ENCODE measurements at places on chromosomes 7 and 10. TPM values are rescaled to one million over a fixed set of nuclear protein-coding genes. Genes with fewer than 3 reads are reported as not detected.

- peak; percentile 54 for DNase-seq
Observed at GRCh38 chr10:22599048-22599561, 115.3 kb downstream of the PIP4K2A start.

- no peak for DNase-seq
Observed at GRCh38 chr10:123677556-123677955, 11.4 kb downstream of the GPR26 start.

DNA sequence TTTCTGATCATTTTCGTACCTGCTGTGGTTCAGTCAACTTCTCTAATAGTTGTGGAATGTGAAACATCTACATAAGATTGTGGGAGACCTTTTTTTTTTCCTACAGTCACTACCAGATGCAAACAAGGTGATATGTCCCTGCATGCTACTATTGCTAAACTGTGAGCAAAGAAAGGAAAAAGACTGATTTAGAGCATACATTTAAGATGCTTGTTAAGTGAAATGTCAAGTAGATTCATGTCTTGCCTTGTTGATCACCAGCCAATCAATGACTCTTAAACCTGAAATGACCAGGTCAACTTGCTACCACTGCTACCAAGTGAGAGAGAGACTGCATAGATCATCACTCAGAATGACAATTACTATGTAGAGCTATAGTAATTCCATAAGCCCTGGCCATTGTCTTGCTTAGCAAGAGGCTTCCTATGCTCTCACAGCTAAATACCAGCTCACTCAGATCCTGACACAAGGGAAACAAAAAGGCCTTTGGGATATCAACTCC lies 84.3 kb upstream of the SKAP2 start:
- no peak for DNase-seq

Gene KRIT1
- 38.1 TPM for total RNA-seq

DNA sequence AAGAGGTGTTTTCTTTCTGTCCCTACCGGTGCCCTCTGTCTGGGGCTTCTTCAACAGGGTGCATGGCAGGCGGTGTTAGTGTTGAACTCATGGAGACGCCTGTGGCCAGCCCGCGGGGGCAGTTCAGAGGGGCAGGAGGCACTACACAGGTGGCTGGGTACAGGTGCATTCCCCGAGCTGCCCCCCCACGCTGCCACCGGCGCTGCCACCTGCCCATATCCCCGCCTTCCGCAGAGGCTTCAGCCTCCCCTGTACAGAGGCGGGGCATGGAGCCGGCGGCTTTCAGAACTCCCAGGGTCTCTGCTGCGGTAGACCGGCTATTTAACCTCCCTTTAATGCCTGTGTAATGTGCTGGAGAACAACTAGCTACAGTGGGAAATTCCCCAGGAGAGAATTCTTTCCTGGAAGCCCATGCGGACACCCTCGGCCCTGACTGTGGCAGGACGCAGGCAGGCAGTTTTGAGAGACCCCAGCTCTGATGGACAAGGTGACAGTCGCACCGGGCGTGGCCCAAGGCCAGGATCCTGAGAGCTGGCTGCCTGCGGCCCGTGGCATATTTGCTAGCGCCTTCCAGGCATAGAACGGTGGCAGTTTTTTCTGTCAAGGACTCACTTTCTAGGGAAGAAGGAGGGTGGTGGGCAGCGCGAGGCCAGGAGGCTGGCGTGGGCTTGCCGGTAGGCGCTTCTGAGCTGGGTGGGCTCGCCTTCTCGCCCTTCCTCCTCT lies 53.7 kb upstream of the ZNF32 start:
- DNase-seq, result no peak

Gene CPED1
- 23.8 TPM for total RNA-seq

DNA sequence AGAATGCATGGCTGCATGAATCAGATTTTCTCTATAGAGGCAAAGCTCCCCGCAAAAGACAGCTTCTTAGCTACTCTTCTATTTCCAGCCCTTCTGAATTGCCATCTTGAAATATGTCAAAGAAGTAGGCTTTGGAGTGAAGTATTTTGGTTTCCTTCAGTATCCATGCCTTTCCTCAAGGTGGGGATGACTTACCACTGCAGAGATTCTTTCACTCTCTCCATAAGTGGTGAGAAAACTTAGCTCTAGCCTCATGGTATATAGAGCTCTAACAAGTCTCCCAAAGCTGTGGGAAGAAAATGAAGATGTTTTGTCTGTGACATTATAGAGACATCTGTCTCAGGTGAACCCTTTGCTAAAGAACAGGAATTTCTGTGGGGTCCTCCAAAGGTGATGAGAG lies 89.6 kb upstream of the ITGB1 start:
- no peak for DNase-seq

Gene ADAMTS14
- 0.45 TPM for total RNA-seq

DNA sequence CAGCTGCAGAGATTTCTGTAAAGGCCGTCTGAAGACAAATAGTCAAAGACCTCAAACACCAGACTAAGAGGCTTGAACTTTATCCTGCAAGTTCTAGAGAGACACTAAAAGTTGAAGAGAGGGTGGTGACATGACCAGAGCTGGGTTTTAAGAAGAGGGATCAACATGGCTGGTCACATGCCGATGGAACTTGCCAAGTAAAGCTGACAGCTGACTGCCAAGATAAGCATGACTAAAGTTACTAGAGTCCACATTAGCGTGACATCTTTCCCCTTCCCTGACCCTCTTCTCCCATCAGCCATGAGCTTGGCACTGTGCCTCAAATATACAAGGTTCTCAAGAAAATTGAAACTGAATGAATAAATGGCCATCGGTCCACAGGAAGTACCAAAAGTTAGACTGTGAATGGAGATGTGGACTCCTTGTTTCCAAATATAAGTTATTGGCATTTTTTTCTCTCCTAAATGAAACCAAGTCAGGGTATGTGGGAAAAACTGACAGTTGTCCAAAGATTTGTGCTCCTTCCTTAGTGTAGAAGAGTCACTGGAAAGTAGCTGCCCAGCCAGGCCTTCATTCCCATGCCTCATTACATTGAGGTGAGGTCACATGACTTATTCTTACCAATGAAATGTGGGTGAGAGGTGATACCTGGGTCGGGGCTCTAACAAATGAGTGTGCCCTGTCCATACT lies 24.5 kb downstream of the XPNPEP1 start:
- no peak for DNase-seq

Gene EVX1
- not detected for total RNA-seq

GRCh38 chr10:104311184-104311720 lies 27.0 kb downstream of the ITPRIP start:
- no peak for DNase-seq

GRCh38 chr10:66773472-66773817 lies 152.4 kb upstream of the LRRTM3 start:
- DNase-seq, result no peak

- DNase-seq, result no peak
Observed at GRCh38 chr7:3055626-3056025, 12.0 kb upstream of the CARD11 start.

DNA sequence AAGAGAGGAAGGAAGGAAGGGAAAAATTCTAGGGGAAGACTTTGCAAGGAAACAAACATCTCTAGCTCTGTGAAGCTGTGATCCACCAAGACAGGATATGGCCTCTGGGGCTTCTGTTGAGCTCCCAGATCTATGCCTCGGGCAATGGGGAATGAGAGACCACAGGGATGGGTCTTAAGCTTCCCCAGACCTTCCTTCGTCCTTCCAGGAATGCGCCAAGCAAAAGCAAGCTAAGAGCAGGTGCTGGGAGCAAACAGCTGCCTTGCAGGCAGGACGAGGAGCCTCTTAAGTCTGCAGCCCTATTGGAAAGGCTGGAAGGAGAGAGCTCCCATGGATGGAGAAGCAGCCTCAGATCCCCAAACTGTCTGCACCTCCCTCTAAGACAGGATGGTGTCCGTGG lies 21.9 kb upstream of the ELN start:
- no peak for DNase-seq

- DNase-seq, result no peak
Observed at GRCh38 chr10:107914450-107915214, 750.1 kb upstream of the SORCS1 start.

DNA sequence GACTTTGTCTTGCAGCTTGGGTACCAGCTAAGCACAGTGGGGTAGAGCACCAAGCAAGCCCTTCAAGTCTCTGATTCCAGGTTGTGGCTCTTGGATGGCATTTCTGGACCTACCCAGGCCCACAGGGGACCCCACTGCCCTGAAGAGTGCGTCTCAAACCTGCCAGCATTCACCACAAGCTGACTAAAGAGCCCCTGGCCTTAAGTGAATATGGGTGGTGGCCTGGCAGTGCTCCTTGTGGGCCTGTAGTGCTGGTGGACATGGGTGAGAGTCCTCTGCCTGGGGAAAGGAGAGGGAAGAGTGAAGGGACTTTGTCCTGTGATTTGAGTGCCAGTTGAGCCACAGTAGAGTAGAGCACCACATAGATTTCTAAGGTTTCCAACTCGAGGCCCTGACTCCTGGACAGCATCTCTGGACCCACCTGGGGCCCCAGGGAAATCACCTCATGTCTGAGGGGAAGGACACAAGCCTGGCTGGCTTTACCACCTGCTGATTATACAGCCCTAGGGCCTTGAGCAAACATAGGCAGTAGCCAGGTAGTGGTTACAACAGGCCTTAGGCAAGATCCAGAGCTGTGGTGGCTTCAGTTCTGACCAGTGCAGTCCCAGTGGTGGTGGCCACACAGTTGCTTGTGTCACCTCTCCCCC lies 23.7 kb downstream of the GSDME start:
- DNase-seq, result no peak

- DNase-seq, result no peak
Observed at GRCh38 chr10:29588629-29589421, 45.9 kb downstream of the SVIL start.

DNA sequence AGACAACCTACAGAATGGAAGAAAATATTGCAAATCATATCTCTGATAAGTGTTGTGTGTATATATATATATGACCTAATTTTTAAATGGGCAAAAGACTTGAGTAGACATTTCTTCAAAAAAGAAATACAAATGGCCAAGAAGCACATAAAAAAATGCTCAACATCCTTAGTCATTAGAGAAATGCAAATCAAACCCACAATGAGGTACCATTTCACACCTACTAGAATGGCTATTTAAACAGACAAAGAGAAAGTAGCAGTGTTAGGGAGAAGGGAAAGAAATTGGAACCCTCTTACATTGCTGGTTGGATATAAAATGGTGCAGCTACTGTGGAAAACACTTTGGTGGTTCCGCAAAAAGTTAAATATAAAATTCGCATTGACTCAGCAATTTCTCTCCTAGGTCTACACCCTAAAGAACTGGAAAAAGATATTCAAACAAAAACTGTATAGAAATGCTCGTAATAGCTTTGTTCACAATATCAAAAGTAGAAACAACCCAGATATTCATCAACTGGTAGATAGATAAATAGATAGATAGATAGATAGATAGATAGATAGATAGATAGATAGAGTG lies 16.3 kb downstream of the ACSL5 start:
- no peak for DNase-seq

GRCh38 chr10:123807444-123808035 lies 84.1 kb downstream of the CPXM2 start:
- DNase-seq, result no peak

- DNase-seq, result no peak
Observed at GRCh38 chr10:8043569-8044306, 10.8 kb upstream of the GATA3 start.

DNA sequence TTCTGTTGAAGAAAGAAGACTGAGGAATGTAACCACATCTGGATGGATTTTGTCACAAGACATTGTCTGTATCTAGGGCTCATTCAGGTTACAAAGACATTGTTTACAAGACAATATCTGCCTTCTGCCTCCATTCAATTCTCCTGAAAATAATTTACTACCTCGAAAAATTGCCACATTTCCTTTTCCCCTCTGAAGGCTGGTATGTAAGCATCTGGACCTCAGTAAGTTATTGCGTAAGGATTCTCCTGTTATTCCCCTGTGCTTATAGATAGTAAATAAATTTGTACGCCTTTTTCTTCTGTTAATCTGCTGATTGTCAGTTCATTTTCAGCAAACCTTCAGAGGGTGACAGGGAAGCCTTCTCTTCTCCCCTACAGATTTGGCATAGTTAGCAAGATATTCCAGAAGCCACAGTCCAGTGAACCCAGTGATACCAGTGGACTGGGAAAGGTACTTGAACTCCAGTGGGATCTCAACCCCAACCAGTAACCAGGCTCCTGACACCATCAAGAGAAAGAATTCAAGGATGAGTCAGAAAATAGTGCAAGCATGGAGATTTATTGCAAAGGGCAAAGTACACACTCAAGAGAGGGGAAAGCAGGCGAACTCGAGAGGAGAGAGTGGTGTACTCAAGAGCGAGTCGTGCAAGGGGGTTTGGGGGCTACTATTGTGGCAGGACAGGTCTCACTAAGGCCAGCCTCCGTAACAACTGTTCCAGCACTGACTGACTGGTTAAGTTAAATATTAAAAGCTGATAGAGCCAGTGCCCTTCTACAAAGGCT lies 706.9 kb upstream of the GHITM start:
- no peak for DNase-seq

DNA sequence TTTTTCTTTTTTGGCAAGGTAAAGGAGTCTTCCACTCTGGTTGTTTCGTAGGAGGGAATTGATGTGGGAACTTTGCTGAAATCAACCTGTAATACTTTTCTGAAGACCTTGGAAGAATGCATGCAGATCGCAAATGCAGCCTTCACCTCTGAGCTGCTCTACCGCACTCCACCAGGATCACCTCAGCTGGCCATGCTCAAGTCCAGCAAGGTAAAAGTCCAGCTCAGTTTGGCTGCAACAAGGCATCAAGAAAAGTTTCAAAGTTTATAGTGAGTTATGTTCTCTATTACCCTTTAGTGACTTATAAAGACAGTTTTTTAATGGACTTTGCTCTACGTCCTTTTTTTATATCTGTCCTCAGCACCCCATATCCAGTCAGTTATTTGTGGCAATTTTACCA lies 21.0 kb downstream of the PLEKHA8 start:
- no peak for DNase-seq

Gene GRM3
- not detected for total RNA-seq

DNA sequence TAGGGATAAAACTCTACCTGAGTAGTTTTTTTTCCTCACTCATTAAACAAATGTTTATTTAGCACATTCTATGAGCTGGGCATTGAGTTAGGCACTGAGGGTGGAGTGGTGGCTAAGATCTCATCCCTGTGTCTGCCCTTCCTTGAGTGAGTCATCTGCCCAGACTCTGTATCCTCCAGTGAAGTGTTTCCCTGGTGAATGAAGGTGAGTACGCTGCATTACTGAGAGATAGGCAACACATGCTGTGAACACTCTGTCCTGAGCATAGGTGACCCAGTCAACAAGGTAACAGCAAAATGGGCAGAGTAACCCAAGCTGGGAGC lies 5.8 kb downstream of the PITX3 start:
- no peak for DNase-seq

Gene CCL26
- 18.3 TPM for total RNA-seq

GRCh38 chr7:23898619-23899018 lies 188.6 kb downstream of the STK31 start:
- no peak for DNase-seq

GRCh38 chr10:13099144-13099665 lies 758 bp upstream of the OPTN start:
- DNase-seq, result peak; percentile 20

Gene SPAM1
- total RNA-seq, result not detected

DNA sequence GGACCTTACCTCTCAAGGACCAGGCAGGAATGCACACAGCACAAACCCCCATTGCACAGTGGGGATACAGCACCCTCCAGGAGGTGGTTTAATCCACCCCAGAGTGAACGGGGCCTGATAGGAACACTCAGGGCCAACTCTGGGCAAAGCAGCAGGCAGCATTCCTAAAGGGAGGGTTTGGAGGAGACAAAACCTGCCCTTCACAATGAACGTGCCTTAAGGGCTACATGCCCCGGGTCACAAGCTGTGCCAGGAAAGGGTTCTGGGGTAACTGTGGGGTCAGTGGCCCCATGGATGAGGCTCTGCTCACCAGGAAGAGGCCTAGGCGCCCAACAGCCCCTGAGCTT lies 1.1 kb downstream of the GPRIN2 start:
- no peak for DNase-seq

- DNase-seq, result no peak
Observed at GRCh38 chr10:106874604-106874889, 290.0 kb downstream of the SORCS1 start.

Gene PODXL
- 4.0 TPM for total RNA-seq

Gene CSTF2T
- 21.5 TPM for total RNA-seq

Measured in H4 (cell line).